Kidney epithelial cell (primary cell): ENCODE measurements at places on chromosomes 1 and 21.

DNA sequence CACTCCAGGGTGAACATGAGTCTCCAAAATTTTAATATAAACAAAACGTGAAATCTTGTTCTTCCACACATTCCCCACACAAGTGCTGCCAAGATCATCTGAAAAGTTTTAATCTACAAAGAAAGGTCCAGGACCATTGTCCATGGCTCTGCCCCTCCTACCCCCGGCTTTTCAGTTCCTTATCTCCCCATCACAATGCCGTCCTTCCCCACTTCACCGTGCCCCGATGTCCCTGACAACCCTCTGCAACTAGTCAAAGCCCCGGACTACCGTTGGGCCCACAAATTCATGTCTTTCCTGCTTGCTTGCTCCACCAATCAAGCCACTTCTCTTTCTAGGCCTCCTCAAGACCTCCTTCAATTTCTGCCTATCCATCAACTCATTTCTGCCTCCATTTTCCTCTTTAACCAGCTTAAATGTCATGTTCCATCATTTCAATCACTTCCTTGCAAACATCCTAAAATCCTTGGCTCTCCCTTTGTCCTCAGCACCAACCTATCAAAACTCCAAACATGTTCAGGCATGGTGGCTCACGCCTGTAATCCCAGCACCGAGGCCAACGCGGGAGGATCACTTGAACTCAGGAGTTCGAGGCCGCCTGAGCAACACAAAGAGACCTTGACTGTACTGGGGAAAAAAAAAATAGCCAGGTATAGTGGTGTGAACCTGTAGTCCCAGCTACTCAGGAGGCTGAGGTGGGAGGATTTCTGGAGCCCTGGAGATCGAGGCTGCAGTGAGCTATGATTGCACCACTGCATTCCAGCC is 14.0 kb upstream of the BMP8B start:
- no peak for DNase-seq

GRCh38 chr1:200410566-200410878 is 686 bp upstream of the ZNF281 start:
- no peak for DNase-seq

DNA sequence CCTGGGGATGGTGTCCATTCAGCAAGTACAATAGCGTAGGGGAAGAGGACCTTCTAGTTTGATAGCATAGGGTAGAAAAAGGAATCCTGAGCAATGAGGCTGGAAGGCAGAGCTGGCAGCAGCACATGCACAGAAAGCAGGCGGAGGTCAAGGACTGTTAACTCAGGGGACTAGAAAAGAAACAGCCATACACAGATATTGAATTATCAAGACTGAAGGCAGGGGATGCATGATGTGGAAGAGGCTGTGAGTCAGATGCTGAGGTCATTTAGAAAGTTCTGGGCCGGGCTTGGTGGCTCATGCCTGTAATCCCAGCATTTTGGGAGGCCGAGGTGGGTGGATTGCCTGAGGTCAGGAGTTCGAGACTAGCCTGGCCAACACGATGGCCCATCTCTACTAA is 65.6 kb downstream of the OPTC start:
- DNase-seq, result no peak

DNA sequence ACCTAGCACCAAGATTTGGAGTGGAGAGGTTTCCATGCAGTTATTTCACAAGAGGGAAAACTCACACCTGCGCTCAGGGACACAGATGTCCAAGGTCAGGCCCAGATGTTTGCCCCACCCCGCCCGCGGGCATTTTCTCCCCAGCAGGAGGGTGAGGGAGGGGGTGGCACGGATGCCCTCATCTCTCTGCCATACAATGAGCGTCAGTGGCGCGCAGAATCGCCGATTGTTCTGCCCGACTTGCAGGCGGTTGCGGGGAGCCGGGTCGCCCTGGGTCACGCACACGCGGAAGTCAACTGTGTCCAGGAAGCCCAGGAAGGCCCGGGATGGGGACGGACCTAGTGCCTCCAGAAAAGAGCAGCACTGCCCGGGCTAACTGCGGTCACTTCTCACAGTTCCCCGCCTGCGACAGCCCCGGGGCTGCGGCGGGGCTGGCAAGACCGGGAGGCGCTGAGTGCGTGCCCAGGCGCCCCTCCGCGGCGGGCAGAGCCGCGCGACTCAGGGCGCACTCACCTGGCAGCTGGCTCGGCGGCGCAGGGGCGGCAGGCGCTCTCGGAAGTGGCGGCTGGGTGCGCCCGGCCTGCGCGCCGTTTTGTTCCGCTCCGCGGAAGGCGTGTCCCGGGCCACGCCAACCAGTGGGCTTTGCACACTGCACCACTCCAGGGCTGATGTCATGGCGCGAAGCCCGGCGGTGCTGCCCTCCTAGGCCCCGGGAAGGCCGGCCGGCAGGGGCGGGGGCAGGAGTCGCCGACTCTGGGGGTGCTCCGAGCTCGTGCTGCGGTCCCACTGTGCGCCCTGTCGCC is at the start of gene CSRP1:
Gene CSRP1, minus strand, starts transcription at position 567 of the 803 bp plus-strand sequence. CDS start 10,820 bp downstream, outside the sequence.
- no peak for DNase-seq

DNA sequence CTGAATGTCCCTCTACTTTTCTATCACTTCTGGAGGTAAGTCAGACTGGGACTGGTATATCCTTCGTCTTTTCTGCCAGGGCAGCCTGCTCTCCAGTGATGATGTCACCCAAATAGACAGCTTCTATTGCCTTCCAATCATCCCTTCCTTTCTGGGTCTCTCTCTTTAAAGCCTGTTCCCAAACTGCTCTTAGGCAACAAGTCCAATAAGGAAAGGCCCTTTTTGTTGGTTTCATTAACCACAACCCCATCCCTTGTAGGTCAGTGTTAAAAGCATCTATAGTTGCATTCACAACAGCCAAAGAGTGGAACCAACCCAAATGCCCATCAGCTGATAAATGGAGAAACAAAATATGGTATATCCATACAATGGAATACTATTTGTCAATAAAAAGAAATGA is 114.4 kb downstream of the CNIH3 start:
- no peak for DNase-seq

GRCh38 chr1:240363315-240363714 is 248.6 kb downstream of the GREM2 start:
- no peak for DNase-seq

GRCh38 chr1:208235356-208235981 is 8.7 kb downstream of the PLXNA2 start:
- DNase-seq, result no peak

GRCh38 chr1:112322983-112323678 is 72.9 kb upstream of the CTTNBP2NL start:
- no peak for DNase-seq

DNA sequence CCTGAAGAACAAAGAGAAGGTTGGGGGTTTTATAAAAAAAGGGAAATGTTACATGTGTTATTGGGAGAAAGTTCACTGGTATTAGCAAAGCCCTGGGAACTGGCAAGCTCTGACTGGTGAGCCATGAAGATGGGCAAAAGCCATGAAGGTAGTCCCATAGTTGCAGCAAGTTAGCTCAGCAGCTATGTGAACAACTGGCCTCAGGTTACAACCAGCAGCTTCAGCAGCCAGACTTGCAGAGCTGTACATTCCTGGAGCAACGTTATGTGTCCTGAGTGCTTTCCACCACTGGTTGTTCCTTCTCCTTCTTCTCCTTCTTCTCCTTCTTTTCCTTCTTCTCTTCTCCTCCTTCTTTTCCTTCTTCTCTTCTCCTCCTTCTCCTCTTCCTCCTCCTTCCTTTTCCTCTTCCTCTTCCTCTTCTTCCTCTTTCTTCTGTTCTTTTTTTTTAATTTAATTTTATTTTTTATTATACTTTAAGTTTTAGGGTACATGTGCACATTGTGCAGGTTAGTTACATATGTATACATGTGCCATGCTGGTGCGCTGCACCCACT is 56.1 kb upstream of the TLR5 start:
- DNase-seq, result no peak

DNA sequence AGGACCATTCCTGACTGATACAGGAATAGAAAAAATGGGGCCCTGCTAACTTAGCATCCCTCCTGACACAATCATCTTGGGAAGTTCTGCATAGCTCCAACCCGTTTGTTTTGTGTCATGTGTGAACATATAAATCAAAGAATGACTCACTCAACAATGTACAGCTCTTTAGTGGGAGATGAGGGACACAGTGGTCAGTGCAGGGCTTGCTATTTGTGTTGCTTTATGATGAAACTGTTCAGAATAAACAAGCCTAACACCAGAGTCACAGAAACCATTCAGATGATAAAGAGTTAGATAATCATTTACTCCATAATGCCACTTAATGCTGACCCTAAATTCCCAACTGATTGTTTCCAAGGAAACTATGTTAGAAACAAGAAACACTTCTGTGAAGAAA is 154.2 kb upstream of the ZNHIT6 start:
- DNase-seq, result peak; percentile 23

DNA sequence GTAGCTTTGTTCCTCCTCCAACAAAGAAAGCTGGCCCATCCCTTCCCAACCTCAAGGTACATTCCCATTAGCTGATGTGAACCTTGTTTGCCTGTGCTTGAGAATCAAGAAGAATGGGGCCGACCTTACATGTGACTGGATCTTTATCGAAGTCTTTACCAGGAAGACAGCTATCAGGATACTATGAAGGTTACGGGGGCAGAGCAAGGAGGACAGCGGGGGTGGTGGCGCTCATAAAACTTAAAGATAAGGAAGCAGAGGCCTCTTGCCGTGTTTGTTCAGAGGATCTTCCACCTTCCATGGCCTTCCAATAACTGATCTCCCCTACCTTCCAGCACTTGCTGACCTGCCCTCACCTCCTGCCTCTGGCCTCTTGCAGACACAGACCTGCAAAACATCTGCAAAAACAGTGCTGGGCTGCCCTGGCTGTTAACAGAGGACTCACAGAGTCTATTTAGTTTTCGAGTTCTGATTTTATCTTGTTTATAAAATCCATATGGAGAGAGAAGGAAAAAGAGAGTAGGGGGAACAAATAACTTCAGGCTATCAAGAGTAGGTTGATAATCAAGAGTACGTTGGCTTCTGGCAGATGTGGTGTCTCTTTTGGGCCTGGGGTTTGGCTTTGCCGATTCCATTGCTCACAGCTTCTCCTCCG is 198.0 kb downstream of the HUNK start:
- no peak for DNase-seq

DNA sequence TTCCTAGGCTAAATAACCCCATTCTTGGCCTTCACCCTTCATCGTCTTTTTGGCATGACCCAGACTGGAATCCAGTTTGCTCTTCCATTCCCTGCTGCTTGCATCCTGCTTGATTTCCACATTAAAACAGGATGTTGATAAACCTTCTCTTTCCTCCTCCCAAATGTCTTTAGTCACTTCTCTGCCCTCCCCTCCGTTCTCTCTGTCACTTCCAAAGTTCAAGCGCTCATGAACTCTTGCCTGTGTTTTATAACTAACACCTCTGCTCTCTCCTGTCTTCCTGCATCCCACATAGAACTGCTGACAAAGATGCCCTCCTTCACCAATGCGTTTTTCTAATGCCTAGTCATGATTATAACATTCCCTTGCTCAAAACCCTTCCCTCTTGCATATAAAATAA is 65.6 kb upstream of the SLC44A3 start:
- DNase-seq, result no peak

DNA sequence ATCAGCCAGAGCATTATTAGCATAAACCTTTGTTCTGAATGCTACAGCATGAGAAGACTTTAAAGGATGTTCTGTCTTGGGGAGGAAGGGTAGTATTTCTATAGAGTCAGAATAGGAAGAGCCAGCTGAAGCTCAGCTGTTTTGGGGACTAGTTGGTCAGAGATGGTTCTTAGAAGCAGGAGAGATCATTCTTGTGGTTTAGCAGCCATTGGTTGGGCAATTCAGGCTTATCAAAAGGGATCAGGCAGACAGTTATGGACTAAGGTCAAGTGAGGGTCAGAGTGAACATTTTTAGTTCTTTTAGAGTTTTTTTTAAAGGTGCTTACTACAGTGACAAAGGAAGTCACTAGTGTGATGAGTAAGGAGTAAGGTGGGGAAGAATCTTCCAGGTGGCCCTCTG is 245.5 kb downstream of the RPS6KC1 start:
- no peak for DNase-seq

DNA sequence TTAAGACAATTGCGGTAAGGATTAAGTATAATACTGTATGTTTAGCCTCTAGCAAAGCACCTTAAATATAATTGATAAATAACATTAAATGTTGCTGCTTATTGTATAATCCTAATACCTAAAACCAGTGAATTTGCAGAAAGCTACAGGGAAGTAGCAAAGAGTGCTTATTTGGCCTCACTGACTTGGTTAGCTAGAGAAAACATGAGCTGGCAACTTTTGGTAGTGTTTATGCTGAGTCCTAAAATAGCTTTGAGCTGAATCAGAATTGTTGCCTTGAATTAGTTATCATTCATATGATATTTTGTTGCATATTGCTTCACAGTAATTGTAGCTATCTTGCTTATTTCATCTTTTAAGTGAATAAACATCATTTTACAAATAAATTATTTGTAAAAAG is 3.5 kb downstream of the TRIM67 start:
- no peak for DNase-seq

- DNase-seq, result no peak
Observed at GRCh38 chr1:35115459-35116383, 36.5 kb downstream of the ZMYM1 start.

DNA sequence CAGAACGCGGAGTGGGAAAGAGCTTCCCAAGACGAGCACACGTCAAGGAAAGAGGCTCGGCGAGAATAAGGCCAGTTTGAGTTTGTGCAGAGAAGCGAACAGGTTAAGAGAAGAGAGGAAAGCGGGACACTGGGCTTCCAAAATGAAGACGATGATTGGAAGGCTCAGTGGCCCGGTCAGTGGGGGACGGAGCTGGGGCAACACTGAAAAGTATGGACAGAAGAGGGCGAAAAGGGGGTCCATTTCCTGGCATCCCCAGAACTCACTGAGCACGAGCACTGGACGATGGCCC is 258 bp downstream of the CCT3 start:
- no peak for DNase-seq

- DNase-seq, result no peak
Observed at GRCh38 chr1:10714337-10715114, 81.9 kb downstream of the CASZ1 start.

- DNase-seq, result no peak
Observed at GRCh38 chr1:17892851-17893250, 137.7 kb downstream of the ACTL8 start.

GRCh38 chr1:30522031-30523004 is 201.1 kb downstream of the MATN1 start:
- no peak for DNase-seq

- DNase-seq, result no peak
Observed at GRCh38 chr1:66705110-66705509, 47.1 kb upstream of the DYNLT5 start.

DNA sequence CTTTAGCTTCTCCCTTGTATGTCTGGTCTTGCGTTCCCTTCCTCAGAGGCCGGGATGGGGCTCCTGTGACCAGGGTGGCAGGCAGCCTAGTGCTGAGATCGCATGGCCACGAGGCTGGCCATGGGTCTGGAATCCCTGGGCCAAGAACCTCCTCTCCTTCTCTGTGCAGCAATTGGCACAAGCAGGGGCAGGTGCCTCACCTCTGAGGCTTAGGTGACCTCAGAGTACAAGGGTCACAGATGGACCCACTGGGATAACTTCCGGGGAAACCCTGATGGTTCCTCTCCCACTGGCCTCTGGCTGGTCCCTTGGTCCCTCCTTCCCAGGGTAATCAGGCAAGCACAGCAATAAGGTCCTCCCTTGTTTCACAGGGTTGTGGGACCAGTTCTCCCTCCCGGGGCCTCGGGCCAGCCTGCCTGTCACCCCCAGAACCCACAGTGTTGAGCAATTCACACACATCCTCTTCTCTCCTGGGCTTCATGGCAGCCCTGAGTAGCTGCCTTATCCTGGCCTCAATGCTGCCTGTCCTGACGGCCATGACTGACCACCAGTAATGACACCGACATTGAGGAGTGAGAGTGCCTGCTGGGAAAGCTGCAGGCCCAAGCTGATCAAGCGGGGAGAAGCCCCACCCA is 38.6 kb downstream of the BMP8A start:
- no peak for DNase-seq

GRCh38 chr1:19514391-19514831 is 29.1 kb upstream of the CAPZB start:
- no peak for DNase-seq
